ENCODE measurements at places on chromosomes 7 and 10.
A peak's percentile ranks its signal among the peaks of the same experiment; 100 is the strongest.

DNA sequence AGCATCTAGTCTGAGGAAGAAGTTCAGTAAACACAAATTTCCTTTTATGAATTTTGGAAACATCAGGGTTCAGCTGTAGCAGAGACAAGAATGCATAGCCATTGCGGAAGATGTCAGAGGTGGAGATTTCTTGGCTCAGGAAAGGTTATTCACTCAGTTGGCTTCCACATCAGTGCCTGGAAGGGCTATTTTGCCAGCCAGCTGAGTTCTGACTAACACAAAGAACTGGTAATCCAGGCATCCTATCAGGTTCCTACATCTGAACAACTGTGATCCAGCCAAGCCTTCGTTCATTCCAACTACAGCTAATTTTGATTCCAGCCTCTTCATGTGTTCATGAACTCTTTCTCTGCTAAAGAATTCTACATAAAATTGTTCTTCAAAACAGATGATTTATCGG is 965.6 kb downstream of the XPNPEP1 start:
- no peak for DNase-seq

GRCh38 chr7:31529103-31529502 is 15.2 kb downstream of the ITPRID1 start:
- no peak for DNase-seq

- no peak for DNase-seq
These were observed 30.4 kb downstream of the CSTF2T start for GRCh38 chr10:51669041-51669440.

- no peak for DNase-seq
These were observed 126.0 kb downstream of the PARD3 start for GRCh38 chr10:34689053-34689452.

DNA sequence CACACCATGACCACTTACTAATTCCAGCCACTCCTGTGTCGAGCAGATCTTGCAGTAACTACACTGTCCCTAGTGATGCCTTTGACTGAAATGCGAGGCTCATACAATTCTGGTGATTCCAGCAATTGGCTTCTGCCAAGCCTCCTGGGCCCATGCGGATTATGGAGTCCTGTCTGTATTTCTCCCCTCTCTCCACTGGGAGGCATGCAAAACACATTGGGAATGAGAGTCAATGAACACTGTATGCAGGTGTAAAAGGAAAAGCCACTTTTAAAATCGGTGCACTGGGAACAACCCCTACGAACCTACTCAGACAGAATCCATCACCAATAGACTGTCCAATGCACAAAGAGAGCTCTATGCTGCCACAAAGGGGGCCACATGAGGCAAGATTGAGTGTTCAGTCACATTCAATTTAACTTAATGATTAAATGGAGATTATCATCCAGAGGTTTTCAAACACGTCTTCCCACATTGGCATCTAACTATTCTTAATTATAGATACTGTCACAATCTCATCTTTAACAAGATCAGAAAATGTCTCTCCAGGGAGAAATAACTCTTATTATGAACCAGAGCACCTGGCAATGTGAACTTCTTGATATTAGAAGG is 550.6 kb downstream of the GLRX3 start:
- DNase-seq, result peak; percentile 1

- DNase-seq, result no peak
These were observed 17.4 kb downstream of the TMEM273 start for GRCh38 chr10:49170632-49171325.

DNA sequence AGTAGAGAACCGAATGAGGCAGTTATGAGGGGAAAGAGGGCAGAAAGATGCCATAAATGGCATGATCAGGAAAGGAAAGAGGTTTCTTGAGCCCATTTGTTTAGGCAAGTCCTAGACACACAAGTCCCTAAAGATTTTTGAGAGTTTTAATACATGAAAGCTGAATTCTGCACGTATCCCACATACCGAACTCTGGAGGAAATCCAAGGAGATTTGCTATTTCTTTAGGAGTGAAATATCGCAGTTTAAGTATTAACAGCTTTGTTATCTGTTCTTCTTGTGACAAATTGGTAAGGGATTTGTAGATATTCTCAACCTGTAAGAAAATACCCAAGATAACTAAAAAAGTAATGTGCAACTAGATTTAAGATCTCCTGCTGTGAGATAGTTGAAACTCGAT is 23.7 kb upstream of the CUBN start:
- DNase-seq, result no peak

GRCh38 chr7:156703209-156703608 is 62.6 kb downstream of the RNF32 start:
- DNase-seq, result no peak

GRCh38 chr7:25173184-25173583 is 48.1 kb upstream of the CYCS start:
- DNase-seq, result no peak

GRCh38 chr7:139264220-139264619 is 33.2 kb downstream of the UBN2 start:
- DNase-seq, result no peak

DNA sequence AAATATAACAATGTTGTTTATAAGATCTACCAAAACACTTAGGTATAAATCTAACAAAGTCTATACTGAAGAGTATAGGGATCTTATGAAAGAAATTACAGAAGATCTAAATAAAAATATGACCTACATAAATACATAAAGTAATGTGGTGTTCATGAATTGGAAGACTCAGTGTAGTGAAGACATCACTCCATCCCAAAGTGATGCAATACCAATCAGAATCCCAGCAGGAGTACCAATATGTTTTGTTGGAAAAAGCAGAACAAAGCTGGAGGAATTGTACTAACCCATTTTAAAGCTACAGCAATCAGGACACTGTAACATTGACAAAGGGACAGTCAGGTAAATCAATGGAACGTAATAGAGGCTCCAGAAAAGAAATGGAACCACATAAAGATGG is 76.4 kb downstream of the CCSER2 start:
- no peak for DNase-seq

- DNase-seq, result no peak
These were observed 160.0 kb downstream of the TAX1BP1 start for GRCh38 chr7:27900006-27900405.

GRCh38 chr7:141407893-141408292 is 143.3 kb upstream of the AGK start:
- DNase-seq, result no peak

DNA sequence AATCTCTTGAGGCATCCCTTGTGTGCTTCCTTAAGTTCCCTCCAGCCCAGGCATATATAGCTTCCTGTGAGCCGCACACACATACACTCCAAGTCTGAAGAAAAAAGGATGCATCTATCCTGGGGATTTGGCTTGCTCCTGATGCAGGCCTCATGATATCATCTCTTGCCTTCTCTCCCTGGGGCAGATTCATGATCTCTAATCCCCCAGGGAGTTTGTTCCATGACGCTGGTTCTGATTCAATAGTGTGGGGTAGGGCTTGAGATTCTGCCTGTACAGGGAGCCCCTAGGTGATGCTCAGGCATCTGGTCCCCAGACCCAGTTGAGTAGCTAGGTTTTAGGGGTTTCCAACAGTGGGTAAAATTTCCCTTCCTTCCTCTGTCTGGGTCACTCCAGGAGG is 1.5 kb downstream of the PON1 start:
- no peak for DNase-seq

GRCh38 chr10:119477444-119477843 is 65.1 kb downstream of the RGS10 start:
- DNase-seq, result no peak

GRCh38 chr7:27409776-27410175 is 167.2 kb downstream of the EVX1 start:
- DNase-seq, result peak; percentile 24

DNA sequence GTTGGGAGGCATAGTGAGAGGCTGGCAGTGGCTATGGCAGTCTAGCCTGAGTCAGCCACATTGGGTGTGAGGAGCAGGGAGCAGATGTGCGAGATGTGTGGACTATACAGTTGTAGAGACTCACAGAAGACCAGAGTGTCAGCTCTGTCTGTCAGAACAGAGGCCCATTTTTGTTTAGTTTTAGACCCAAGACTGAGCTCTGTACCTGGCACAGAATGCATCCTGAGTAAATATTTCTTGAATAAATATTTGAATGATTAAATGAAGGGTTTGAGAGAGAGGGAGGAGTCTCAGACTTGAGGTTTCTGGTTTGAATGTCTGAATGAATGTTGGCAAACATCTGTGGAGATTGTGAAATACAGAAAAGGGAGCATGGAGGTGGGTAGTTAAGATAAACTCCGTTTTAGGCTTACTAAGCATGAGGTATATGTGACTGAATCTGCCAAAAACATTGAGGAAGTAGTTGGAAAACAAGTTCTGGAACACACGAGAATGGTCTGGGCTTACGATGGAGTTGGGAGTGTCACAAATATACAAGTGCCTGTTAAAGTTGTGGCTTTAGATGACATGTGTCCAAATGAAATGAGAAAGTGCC is 3.6 kb downstream of the SEC23IP start:
- DNase-seq, result peak; percentile 90

GRCh38 chr10:51699145-51699474 is 285 bp downstream of the CSTF2T start:
- no peak for DNase-seq

GRCh38 chr7:81924494-81924893 is 154.6 kb upstream of the HGF start:
- DNase-seq, result no peak

DNA sequence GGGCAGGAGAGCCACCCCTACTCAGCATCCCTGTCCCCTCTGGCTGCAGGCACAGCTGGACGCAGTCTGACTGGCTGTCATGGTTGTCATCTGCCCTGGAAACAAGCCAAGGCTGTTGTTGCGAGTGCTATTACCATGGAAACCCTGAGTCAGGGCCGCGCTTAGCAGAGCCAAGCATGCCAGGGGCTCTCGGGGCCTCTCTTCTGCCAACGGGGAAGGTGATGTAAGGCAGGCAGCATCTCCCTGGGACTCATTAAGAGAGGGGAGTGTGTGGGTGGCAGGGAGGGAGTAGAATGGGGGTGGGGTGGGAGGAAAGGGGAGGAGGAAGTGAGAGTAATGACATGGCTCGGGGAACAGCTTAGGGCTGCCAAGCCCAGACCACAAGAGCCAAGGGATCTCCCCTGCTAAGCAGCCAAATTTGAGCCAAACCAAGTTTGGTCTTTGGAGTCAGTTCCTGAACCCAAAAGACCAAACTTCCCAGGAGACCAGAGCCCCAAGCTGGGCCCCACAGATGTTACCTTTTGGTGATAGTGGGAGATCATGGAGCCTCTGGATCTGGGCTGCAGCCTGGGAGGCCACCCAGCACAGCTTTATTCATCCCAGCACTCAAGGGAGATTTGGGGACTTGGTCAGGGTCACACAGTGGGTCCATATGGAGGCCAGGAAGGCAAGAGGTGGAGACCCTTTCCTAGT is 67.6 kb downstream of the TMEM130 start:
- no peak for DNase-seq

- no peak for DNase-seq
These were observed 22.3 kb downstream of the SCART1 start for GRCh38 chr10:133475821-133476640.

GRCh38 chr7:118214833-118215182 is 9.7 kb upstream of the ANKRD7 start:
- DNase-seq, result peak; percentile 4

DNA sequence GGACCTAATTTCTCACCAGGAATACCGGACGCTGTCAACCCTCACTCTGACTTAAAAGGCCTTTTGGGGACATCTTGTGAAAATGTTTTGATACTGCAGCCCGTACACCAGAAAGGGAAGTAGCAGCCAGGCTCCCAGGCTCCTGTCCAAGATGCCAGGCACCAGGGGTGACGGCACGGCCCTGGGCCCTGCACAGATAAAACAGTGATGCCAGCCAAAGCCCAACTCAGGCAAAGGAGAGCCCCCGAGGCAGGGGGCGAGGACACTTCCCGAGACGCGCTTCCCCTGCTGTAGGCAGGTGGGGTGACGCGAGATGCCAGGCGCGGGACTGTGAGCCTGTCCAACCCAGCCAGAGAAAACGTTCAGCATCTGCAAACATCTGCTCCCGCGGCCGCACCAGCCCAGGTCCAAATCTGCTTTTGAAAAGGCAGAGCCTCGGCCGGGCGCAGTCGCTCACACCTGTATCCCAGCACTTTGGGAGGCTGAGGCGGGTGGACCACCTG is 15.7 kb downstream of the ZFAND2A start:
- peak; percentile 39 for DNase-seq

- DNase-seq, result peak; percentile 72
These were observed 39.9 kb upstream of the TMEM229A start for GRCh38 chr7:124072603-124073309.

- peak; percentile 38 for DNase-seq
These were observed 109.4 kb downstream of the PPP1R17 start for GRCh38 chr7:31796375-31796774.

DNA sequence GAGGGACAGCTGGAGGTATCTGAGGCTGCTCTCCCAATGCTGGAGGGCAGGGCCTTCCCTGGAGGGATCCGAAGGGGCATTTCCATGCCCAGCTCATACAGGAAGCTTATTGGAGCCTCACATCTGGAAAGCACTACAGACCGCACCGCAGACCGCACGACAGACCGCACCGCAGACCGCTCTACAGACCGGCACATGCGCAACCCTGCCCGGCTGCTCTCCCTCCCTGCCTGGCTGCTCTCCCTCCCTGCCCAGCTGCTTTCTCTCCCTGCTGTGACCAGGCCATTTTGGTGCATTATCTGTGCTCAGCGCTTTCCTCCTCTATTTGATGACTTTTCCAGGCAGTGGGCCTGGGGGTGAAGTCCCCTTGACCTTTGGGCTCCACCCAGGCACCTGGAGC is 39.6 kb upstream of the EN2 start:
- no peak for DNase-seq

GRCh38 chr7:133742709-133743538 is 384.2 kb upstream of the LRGUK start:
- peak; percentile 33 for DNase-seq

- peak; percentile 35 for DNase-seq
These were observed 37.7 kb upstream of the MINDY3 start for GRCh38 chr10:15898046-15898445.

DNA sequence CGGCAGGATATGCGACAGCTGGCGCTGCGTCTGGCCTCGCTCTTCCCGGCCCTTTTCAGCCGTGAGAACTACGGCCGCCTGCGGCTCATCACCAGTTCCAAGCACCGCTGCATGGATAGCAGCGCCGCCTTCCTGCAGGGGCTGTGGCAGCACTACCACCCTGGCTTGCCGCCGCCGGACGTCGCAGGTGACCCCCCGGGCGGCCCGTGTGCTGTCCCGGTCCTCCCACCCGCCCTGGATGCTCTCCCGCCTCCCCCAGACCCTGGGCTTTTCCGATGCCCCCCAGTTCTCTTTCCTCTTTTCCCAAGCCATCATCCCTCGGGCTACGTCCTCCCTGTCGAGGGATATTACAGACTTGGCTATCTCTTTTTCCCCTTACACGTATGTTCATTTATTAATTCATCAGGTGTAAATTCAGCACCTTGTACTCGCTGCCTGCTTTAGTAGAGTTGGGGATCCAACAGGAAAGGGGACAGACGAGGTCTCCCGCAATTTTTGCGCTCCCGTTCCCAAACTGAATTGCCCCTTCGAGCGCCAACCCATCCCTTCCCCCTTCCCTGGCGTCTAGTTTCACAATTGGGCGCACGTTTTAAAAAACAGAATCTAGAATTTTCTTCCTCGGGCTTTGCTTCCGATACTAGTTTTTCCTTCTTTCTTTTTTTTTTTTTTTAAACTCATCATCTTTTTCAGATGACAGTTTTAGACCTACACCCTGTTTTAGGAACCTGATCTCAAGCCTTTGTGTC is 846 bp downstream of the MINPP1 start:
- DNase-seq, result peak; percentile 74

GRCh38 chr7:123612024-123612423 is 10.4 kb downstream of the ASB15 start:
- DNase-seq, result no peak
